ENCODE measurements at places on chromosomes 2 and 18. TPM values are rescaled to one million over a fixed set of nuclear protein-coding genes. Genes with fewer than 3 reads are reported as not detected.

The ANKRD29 gene
- total RNA-seq = 1.4 TPM

The GPR39 gene
- 0.23 TPM for total RNA-seq

The PLGLB2 gene
- total RNA-seq = not detected

The FBXO41 gene
- 37.0 TPM for total RNA-seq

The SCN7A gene
- total RNA-seq = not detected

The KIAA2012 gene
- not detected for total RNA-seq

- H3K27me3 ChIP-seq = no peaks in the 10 kb centered on the region
- H3K4me1 ChIP-seq = no peaks in the 10 kb centered on the region
- H3K4me3 ChIP-seq = no peak overlapping the region
- no peak for DNase-seq
Measured at GRCh38 chr2:79789811-79790210, 277.0 kb downstream of the CTNNA2 start.

DNA sequence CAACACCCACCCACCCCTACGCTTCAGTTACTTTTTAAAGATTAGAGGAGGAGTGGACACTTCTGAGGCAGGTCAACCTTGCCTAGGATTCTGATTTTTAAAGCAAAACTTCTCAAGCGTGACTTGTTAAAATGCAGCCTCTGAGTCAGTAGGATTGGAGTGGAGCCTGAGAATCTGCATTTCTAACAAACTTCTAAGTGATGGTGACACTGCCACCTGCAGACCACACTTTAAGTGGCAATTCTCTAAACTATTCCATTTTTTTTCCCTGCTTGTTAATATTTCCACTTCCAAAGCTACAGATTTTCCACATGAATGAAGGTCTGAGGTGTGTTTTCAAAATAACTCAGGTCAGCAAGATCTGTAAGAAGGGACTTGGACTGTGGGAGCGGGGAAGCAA is 171.1 kb upstream of the CCDC150 start:
- H3K36me3 ChIP-seq = no peaks in the 10 kb centered on the region
- no peak overlapping the region for H3K4me3 ChIP-seq
- H3K27me3 ChIP-seq = no peaks in the 10 kb centered on the region

DNA sequence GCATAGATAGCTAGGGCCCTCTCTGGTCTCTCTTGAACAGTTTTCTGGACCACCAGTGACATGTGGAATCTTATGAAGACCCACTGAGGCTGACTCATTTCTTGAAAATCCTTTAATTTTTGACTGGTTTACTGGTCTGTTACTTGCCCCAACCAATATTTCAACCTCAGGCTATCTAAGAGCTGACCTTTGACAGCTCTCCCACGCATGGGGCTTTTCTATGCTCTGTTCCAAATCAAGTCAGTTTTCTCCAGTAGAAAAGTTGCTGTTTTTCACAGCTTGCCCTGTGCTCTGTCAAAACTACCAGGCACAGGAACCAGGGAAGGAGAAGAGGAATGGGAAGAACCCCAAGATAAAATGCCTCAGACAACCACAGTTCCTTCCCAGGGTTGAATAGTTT is 46.0 kb upstream of the MTIF2 start:
- H3K4me1 ChIP-seq = peaks cover 6% of the 10 kb centered on the region
- peaks cover 8% of the 10 kb centered on the region for H3K36me3 ChIP-seq
- no peak for DNase-seq
- H3K27me3 ChIP-seq = no peaks in the 10 kb centered on the region

- no peaks in the 10 kb centered on the region for H3K36me3 ChIP-seq
- no peak overlapping the region for H3K27ac ChIP-seq
- no peak for DNase-seq
- H3K4me3 ChIP-seq = no peak overlapping the region
Measured at GRCh38 chr18:54957996-54958395, 1.3 kb downstream of the CCDC68 start.

GRCh38 chr2:226655871-226656270 is 143.7 kb downstream of the IRS1 start:
- H3K27me3 ChIP-seq = no peaks in the 10 kb centered on the region
- no peaks in the 10 kb centered on the region for H3K4me1 ChIP-seq
- no peak for DNase-seq
- H3K4me3 ChIP-seq = no peak overlapping the region

DNA sequence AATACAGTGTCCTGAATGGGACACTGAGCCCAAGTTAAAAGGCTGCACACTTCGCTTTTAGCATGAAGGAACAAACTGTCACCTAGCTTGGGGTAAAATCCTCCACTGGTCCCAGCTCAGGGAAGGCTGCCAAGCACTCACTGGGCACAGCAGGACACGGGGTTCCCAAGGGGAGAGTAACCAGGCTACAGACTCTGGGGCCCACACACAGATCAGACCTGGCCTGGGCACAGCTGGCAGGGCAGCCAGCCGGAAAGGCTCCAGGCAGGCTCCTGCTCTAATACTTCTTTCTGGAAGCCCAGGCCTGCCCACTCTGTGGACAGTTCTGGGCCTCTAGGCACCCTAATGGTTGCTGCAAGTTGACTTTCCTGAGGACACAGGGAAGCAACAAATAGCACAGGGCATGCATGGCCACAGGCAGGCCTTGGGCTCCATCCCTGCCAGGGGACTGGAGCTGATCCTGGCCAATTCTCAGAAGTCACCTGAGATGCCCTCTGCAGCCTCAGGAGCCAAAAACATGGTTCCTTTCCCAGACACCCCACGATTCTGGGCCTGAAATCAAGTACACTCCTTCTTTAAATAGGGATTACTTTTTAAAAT is 18.7 kb upstream of the SULT1C3 start:
- DNase-seq = no peak
- H3K27me3 ChIP-seq = no peaks in the 10 kb centered on the region
- H3K4me1 ChIP-seq = no peaks in the 10 kb centered on the region
- no peak overlapping the region for H3K27ac ChIP-seq
- H3K36me3 ChIP-seq = no peaks in the 10 kb centered on the region

- no peak overlapping the region for H3K27ac ChIP-seq
- no peaks in the 10 kb centered on the region for H3K4me1 ChIP-seq
- no peak for DNase-seq
- H3K36me3 ChIP-seq = no peaks in the 10 kb centered on the region
- no peak overlapping the region for H3K4me3 ChIP-seq
Measured at GRCh38 chr2:233919938-233920337, 2.8 kb downstream of the TRPM8 start.

DNA sequence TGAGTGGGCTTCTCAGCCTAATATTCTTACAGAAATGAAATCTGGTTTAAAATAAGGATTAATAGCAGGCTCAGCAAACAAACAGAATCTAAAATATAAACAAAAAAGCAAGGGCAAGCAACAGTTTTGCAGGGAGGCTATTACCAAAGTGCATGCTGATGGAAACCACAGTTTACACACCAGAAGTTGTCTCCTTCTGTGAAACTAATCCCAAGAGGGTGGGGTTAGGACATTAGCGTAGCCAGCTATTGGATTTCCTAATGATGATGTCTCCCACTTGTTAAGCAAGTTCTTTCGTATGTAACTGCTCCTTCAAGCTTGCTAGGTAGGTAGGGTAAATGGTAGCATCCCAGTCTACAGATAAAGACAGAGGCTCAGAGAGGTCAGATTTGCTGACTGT is 65.0 kb upstream of the TSPYL6 start:
- no peaks in the 10 kb centered on the region for H3K36me3 ChIP-seq
- no peaks in the 10 kb centered on the region for H3K4me1 ChIP-seq

GRCh38 chr2:172137109-172137508 is 34.4 kb upstream of the DLX2 start:
- H3K27me3 ChIP-seq = no peaks in the 10 kb centered on the region
- DNase-seq = no peak
- H3K27ac ChIP-seq = no peak overlapping the region
- H3K36me3 ChIP-seq = no peaks in the 10 kb centered on the region
- no peaks in the 10 kb centered on the region for H3K4me1 ChIP-seq

- no peak for DNase-seq
- H3K27me3 ChIP-seq = no peaks in the 10 kb centered on the region
- no peaks in the 10 kb centered on the region for H3K36me3 ChIP-seq
- H3K27ac ChIP-seq = no peak overlapping the region
Measured at GRCh38 chr2:172877826-172878225, 142.2 kb downstream of the RAPGEF4 start.

GRCh38 chr18:46657115-46657955 is at the start of gene LOXHD1:
Gene LOXHD1, minus strand, starts transcription at chr18:46657220. Its CDS starts 187 bp downstream, at chr18:46657033.
- H3K4me3 ChIP-seq = no peak within 1 kb of the TSS
- H3K27me3 ChIP-seq = no peaks in the 10 kb centered on the region
- no peaks in the 10 kb centered on the region for H3K36me3 ChIP-seq
- H3K27ac ChIP-seq = no peak within 1 kb of the TSS
- no peaks in the 10 kb centered on the region for H3K4me1 ChIP-seq
- DNase-seq = no peak

DNA sequence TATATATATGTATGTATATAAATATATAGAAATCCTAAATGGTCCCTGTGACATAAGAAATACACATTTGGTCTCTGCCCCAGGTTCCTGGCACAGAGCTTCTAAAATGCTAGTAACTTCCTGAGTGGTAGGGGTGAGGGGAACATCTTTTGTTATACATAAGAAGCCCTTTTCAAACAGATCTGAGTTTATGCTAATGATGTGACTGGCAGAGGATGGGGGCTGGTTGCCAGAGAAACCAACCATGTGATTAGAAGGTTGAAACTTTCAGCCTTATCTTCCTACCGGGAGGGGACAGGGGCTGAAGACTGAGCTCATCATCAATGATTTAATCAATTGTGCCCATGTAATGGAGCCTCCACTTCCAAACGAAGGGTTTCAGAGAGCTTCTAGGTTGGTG is 16.3 kb downstream of the MFSD2B start:
- no peaks in the 10 kb centered on the region for H3K27me3 ChIP-seq
- H3K4me1 ChIP-seq = no peaks in the 10 kb centered on the region
- H3K36me3 ChIP-seq = peaks cover 11% of the 10 kb centered on the region
- H3K27ac ChIP-seq = no peak overlapping the region
- no peak for DNase-seq

GRCh38 chr18:23828426-23828825 is 139.2 kb downstream of the LAMA3 start:
- H3K4me3 ChIP-seq = no peak overlapping the region
- no peak overlapping the region for H3K27ac ChIP-seq
- H3K4me1 ChIP-seq = no peaks in the 10 kb centered on the region
- H3K36me3 ChIP-seq = no peaks in the 10 kb centered on the region

- peaks cover 18% of the 10 kb centered on the region for H3K4me1 ChIP-seq
- no peak for DNase-seq
- H3K27me3 ChIP-seq = no peaks in the 10 kb centered on the region
- H3K36me3 ChIP-seq = peaks cover 29% of the 10 kb centered on the region
Measured at GRCh38 chr2:127314193-127314988, 20.4 kb upstream of the ERCC3 start.

- H3K36me3 ChIP-seq = peaks cover 9% of the 10 kb centered on the region
- H3K27ac ChIP-seq = peak overlapping the region; percentile 91
- peak overlapping the region; percentile 91 for H3K4me3 ChIP-seq
- H3K4me1 ChIP-seq = peaks cover 51% of the 10 kb centered on the region
- peak; percentile 45 for DNase-seq
Measured at GRCh38 chr2:240561325-240561971, 1.3 kb downstream of the DUSP28 start.

DNA sequence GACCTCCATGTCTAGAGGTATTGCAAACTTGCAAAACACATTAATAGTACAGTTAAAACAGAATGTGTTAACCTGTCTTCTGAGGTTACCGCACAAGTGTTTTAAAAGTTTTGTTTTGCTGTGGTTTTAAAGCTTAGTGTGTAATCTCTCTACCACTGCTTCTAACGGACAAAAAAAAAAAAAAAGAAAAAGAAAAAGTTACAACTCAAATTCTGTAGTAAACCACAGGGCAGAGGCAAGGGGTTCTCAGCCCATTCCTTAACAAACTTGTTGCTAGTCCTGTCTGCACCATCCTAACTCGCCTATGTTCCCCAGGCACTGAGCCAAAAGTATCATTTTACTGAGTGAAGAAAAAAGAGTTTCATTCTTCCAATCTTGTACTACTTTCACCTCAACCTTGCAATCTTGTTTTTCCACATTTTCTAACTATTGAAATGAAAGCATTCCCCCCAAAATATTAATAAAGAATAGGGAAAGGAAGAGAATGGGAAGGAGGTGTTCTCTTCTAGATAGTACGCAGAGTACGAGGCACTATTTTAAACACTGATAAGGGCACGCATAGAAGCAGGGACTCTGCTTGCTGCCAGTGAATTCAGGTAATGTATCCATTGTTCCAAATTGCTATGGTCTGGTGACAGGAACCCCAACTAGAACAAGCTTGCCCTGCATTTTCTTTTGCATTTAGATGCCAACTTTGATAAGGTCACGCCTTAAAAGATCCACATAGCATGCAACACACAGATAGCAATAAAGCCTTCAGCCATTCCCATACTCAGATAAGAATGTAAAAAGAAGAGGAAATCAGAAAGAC is 47.1 kb downstream of the IKZF2 start:
- 0 out of 2 replicates have a peak overlapping the region, but pooled peaks have one; percentile 3 for H3K4me3 ChIP-seq
- H3K36me3 ChIP-seq = peaks cover 3% of the 10 kb centered on the region
- no peak for DNase-seq
- H3K27ac ChIP-seq = no peak overlapping the region
- no peaks in the 10 kb centered on the region for H3K27me3 ChIP-seq

GRCh38 chr2:113138428-113139322 is 11.3 kb downstream of the IL1RN start:
- H3K36me3 ChIP-seq = no peaks in the 10 kb centered on the region
- no peaks in the 10 kb centered on the region for H3K27me3 ChIP-seq
- peaks cover 4% of the 10 kb centered on the region for H3K4me1 ChIP-seq
- no peak overlapping the region for H3K4me3 ChIP-seq
- peak; percentile 64 for DNase-seq

All from GM12878 (cell line).